Activated CD4-positive, alpha-beta T cell treated with anti-CD3 and anti-CD28 coated beads, Interleukin-2, amount 50 U/mL, for 4 hours (primary cell): ENCODE measurements at places on chromosomes 6 and 20.

DNA sequence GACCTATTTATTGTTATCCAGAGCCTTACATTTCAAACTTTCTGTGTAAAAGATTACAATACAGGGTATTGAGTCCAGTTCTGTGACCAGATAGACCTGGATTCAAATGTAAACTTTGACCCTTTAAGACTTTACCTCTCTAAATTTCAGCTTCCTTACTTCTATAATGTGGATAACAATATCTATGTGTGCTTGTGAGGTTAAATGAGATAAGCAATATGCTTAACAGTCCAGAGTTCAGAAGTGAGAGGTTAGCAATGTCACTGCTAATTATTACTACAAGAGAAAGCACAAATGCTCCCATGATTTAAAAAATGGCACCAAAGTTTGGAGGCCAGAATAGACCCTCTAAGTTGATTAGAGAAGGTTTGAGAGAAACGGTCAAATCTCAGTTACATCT is 27.5 kb downstream of the EPB41L2 start:
- DNase-seq: no peak

GRCh38 chr6:110378552-110378951 is 20.4 kb upstream of the METTL24 start:
- no peak for DNase-seq

GRCh38 chr20:64261138-64261537 is 5.6 kb downstream of the PCMTD2 start:
- DNase-seq: no peak

DNA sequence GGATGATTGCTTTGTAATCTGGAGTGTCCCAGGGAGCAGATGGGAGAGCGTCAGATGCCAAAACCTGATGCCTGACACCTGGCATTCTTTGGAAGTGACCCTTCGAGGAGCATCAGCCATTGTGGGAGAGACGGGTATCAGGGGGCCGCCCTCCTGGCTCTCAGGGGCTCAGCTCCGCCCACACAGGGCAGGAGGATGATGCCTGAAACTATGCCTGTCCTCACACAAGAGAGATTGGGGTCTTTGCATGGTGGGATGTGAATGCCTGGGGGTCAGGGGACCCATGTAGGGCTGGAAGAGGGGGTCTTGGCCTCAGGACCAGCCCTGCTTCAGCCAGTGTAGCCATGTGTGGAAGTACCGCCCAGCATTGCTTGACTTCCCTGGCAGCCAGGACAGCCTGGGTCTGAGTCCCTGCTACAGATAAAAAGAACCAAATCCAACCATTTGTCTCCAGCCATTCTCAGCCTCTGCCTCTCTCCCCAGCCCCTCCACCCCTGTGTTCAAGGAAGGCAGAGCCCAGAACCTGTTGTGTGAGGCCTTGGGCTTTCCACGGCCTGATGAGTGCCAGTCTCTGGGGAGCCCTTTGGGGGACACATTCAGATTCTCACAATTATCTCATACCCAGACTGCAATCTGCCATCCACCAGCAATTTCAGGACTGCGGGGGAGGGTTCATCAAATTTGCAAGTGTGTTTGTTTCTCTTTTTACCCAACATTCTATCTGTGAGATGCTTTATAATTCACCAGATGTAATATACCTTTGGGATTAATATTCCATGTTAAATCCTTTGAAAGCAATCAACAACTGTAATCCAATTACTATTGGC is 371.2 kb downstream of the PREX1 start:
- DNase-seq: no peak

DNA sequence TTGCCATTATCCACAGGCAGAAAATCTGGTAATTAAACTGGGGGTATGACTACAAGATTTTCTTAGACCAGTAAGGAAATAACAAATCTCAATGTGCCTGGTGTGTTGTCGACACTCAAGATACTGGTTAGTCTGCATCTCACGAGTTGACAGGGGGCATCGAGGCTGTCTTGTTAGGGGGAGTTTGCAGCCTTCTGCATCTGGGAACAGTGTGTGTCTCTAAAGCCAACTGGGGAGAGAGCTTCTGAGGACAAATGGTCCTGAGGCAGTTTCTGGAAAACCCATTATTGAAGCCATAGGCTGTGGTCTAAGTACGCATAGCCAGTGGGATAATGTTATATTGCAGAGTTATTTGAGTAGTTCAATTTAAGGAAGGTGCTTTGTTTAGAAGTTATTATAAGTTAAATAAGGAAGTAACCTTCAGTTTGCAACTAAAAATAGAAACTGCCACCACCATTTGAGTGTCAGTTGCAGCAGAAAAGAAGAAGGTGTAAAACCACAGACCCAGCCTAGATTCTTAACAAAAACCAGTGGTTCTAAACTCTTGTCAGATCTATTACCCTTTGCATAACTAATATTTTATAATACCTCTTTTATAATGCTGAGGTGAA is 15.4 kb upstream of the MAPK13 start:
- no peak for DNase-seq

- DNase-seq: no peak
Observed at GRCh38 chr6:136284909-136285308, 4.7 kb downstream of the BCLAF1 start.

GRCh38 chr20:20205141-20205861 is 153.0 kb downstream of the CFAP61 start:
- no peak for DNase-seq

DNA sequence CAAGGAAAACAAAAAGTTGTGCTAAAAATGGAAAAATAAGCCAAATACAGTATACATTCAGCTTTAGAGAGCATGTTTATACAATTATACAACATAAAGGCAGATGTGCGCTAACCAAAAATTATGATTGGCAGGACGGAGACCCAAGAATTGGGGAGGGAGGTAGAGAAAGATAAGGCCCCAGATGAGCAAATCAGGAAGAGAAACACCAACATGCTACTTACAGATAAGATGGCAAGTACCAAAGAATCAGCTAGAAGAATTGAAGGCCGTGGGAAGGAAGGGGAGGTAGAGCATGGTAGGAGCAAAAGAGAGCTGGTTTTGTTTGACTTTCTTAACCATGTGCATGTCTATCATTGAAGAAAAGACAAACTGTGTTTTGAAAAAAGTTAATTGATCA is 45.4 kb downstream of the PRND start:
- no peak for DNase-seq

DNA sequence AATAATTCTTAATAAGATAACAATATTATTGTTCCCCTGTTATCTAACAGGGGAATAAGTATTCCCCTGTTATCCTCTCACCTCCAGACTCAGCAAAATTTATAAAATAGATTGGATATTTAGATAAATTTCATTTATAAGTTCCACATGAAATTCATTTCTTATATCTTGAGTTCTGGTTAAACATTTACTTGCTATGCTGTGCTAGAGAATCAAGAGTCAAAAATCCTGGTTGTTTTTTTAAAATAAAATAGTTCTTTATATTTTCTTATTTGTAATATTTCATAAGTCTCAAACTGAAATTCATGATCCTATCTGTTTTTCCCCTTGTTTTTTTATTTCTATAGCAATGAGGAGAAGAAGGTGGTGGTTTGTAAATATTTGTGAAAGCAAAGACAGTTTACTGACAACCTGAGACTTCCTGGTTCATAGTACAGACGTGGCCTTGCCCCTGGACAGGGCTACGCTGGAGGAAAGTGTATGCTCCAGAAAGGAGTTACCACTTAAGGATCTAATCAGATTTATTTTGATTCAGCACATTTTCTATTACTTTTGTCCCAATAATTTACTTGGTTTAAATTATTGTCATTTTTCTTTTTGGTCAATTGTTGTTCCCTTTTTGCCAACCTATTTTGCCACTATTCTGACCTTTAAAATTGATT is 37.8 kb upstream of the MARCKS start:
- DNase-seq: no peak

- peak; percentile 68 for DNase-seq
Observed at GRCh38 chr20:36591854-36592641, 13.5 kb upstream of the RAB5IF start.

GRCh38 chr20:61015602-61016001 is 236.5 kb upstream of the CDH4 start:
- DNase-seq: no peak

GRCh38 chr20:30488941-30489613 is 768.4 kb upstream of the DEFB115 start:
- no peak for DNase-seq

DNA sequence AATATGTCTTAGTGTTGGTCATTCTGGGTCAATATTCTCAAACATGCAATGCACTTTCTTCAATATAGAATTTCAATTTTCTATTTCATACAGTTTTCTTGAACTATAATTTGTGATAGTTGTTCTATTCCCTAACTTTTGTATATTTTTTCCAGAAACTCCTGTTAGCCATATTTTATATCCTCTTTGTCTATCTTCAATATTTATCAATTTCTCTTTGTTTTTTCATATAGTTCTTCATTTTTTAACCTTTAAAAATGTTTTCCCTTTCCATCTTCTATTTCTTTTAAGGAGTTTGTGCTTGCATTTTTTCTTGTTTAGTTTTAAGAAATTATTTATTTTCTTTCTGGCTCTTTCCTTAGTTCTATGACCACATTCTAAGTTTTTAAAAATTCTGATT is 42.0 kb upstream of the MBOAT1 start:
- no peak for DNase-seq

DNA sequence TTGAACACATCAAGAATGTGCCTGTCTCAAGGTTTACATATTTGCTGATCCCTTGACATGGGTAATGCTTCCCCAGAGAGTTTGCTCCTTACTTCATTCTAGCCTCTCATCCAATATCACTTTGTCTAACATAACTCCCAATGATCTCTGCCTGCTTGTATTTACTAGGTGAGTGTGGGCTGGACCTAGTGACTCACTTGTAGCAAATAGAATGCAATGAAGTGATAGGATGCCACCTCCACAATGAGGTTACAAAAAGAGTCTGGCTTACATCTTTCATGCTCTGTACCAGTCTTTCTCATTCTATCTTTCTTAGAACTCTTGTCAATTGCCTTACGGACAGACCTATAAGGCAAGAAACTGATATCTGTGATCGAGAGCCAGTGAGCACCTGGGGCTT is 44.9 kb upstream of the TMEM200A start:
- no peak for DNase-seq

GRCh38 chr6:26360451-26361416 is 4.3 kb upstream of the BTN3A2 start:
- DNase-seq: no peak

DNA sequence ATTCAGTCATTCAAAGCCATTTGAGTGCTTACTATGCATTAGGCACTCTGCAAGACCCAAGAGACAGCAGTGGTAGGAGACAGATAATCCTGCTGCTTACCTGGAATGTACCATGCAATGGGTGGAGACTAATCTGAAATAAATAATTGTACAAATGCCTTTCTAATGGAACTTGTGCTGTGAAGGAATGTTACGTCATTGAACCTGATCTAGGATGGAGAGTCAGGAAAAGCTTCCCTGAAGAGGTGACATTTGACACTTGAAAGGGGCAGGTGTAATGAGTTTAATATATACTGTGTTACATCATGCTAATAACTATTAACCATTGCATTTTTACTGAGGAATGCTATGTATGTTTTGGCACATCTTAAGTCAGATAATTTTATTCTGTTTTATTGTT is 491.0 kb upstream of the FLRT3 start:
- DNase-seq: no peak

DNA sequence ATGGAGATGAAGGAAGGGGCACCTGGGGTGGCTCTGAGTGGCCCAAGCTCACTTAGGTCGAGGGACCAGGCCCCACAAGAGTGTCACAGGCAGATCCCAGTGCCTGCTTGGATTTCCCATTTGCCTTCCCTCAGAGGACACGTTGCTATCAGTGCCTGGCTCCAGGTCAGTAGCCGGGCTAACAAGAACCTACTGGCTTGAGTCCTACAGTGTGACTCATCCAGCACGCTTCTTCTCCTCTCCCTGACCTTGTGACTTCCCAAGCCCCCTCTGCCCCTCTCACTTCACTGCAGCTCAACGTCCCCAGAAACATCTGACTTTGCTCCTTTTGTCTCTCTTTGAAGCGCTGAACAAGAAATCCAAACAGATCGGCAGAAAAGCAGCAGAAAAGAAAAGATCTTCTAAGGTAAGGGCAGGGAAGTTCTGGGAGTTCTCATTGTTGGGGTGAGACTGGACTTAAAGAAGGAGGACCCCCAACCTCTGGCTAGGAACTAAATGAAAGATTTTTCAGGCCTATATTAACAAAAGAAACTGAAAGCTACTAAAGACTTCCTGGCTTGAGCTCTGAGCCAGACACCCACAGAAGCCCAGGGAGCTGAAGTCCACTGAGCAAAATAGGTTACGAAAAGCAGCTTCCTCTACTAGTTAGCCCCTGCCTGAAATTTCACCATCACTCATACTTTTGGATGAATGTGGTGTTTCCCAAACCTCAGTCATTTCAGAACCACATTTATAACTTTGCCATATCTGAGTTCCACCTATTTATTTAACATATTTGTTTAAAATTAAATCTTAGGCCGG is 21.5 kb downstream of the ASIP start:
- no peak for DNase-seq

- no peak for DNase-seq
Observed at GRCh38 chr20:61299618-61300017, 47.6 kb downstream of the CDH4 start.

- DNase-seq: no peak
Observed at GRCh38 chr6:168282985-168283685, 36.4 kb downstream of the DACT2 start.

GRCh38 chr6:149028767-149029405 is 282.1 kb downstream of the UST start:
- DNase-seq: peak; percentile 63

- no peak for DNase-seq
Observed at GRCh38 chr20:45821947-45822346, 5.2 kb downstream of the TNNC2 start.

- no peak for DNase-seq
Observed at GRCh38 chr6:142482249-142482648, 180.4 kb downstream of the ADGRG6 start.

DNA sequence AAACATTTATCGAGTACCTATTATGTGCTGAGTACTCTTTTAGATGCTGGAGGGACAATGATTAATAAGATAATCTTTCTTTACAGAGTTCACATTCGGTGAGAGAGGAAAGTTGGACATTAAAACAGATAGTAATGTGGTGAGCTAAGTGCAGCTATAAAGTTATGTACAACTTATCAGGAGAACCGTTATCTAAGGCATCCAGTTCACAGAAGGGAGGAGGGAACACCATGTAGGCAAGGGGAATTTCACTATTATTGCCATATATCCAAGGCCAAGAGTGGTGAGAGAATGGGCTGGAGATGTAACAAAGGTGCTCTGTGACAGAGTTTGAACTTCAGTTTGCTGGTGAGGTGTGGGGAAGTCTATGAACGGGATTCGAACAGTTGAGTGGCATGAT is 105.8 kb downstream of the CARMIL1 start:
- DNase-seq: no peak

GRCh38 chr20:62686869-62687830 is 21.5 kb upstream of the NTSR1 start:
- DNase-seq: no peak

GRCh38 chr20:1171461-1172093 is 13.2 kb downstream of the TMEM74B start:
- no peak for DNase-seq

GRCh38 chr6:131558922-131559321 is 14.1 kb upstream of the ARG1 start:
- no peak for DNase-seq
